ENCODE measurements at places on chromosomes 7 and 10.

GRCh38 chr10:114024876-114025610 is 18.6 kb upstream of the ADRB1 start:
- no peak for DNase-seq

GRCh38 chr7:73812996-73813395 is 17.8 kb upstream of the CLDN4 start:
- DNase-seq: no peak

DNA sequence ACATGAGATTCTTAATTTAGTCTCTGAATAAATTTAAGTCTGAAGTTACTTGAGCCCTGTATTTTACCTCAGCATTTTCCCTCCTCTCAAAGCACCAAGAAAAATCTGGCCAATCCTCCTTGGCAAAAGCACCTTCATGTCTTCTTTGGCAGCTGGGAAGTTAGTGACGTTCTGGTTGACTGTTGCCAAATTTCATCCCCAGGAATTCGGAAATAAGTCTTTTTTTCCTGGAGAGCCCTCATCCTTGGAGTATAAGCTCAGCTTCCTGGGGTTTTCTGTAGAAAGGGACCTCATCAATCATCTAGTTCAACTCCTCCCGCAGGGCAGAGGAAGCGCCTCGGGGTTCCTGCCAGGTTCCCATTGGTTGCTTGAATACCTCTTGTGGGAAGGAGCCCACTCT is 377.6 kb downstream of the PHTF2 start:
- DNase-seq: no peak

DNA sequence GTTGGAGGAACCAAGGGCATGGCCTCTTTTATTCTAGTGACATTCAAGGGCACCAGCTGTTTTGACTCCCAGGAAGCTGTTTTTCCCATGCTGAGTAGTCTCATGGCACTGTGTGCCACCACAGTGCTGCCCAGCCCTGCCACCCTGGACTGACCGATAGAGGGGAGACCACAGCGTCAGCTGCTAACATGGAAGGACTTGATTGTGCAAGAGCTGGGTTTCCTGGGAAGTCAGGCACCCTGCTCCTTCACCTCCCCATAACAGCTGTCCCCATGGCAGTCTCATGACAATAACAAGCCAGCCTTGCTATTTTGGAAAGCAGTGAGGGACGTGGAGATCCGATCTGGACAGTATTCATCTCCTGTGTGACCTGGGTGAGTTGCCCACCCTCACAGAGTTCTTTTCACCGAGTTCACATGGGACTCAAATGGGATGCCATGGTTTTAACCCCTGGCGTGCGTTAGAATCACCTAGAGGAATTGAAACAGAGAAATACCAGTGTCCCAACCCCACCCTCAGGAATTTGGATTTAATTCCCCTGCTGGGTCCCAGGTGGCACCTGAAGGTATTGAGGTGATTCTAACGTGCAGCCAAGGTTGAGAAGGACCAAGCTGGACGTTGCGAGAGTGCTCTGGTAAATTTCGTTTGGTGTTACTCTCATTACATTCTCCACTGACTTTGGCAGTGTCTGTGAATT is 174.8 kb downstream of the CELF2 start:
- no peak for DNase-seq

DNA sequence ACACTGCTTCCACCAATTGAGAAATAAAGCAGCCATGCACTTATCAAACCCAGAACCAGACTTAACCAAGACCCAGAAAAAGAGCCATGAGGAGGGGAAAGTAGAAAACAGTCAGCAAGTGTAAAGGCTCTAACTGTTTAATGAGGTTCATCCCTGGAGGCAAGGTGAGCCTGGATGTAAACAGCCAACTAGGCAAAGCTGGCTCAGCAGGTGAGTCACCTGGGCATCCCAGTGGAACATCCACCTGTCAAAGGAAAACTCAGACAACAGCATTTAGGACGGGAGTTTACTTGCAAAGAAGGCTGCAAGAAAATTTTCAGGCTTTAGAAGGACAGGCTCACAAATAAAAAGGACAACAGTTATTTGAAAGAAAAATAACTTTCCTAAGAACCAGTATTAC is 153.0 kb downstream of the SNX13 start:
- DNase-seq: no peak

- no peak for DNase-seq
Measured at GRCh38 chr10:20984662-20985061, 87.6 kb upstream of the NEBL start.

DNA sequence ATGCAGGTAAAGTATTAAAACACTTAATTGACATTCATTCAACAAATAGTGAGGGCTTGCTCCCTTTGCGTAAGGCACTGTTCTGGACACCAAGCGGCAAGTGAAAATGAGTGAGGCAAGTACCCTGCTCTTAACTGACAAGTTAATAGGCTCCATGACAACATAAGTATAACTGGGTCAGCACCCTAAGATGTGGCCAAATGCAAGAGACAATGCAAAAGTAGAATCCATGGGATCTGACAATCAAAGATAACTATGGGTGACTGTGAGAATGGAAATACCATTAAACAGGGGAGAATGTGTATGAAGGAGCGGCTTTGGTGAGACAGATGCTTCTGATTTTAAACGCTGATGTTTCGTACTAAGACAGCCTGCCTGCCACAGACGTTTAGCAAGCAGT is 160.5 kb downstream of the RAPGEF5 start:
- no peak for DNase-seq

GRCh38 chr10:78476156-78476555 is 442.5 kb downstream of the RPS24 start:
- no peak for DNase-seq

DNA sequence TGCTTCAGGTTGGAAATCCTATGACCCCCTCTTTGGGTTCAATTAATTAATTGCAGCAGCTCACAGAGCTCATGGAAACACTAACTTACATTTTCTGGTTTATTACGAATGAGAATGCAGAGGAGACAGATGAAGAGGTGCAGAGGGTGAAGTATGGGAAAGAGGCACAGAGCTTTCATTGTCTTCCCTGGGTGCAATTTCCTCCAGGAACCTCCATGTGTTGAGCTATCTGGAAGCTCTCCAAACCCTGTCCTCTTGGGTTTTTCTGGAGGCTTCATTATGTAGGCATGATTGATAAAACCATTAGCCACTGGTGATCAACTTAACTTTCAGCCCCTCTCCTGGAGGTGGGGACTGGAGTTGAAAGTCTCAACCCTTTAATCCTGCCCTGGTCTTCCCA is 133.0 kb upstream of the AUTS2 start:
- no peak for DNase-seq

GRCh38 chr10:133186416-133187090 is 26.5 kb downstream of the KNDC1 start:
- DNase-seq: peak; percentile 66

- no peak for DNase-seq
Measured at GRCh38 chr7:111041577-111041976, 49.4 kb upstream of the LRRN3 start.

GRCh38 chr10:34337917-34338316 is 477.2 kb downstream of the PARD3 start:
- DNase-seq: no peak

- peak; percentile 88 for DNase-seq
Measured at GRCh38 chr10:100346765-100347567, at the start of gene SCD. TSS of gene SCD (plus strand) at chr10:100347233. CDS start at chr10:100347505, 272 bp downstream.

DNA sequence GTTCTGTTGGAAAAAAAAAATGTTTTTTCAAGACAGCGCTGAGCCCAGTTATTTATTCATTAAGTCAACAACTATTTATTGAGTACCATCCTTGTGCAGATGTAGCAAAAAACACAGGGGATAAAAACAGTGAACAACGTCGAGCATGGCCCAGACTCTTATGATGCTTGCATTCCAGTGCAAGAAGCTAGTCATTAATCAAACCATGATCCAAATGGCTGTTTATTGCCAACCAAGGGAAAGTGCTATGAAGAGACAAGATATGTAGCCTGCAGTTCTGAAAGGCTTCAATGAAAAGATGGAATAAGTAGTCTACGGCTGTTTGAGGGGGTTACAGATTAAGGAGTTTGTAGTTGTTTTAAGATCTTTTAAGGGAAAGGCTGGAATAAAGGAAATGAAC is 262.3 kb downstream of the NEBL start:
- no peak for DNase-seq

GRCh38 chr10:21694631-21695030 is 160.6 kb downstream of the MLLT10 start:
- DNase-seq: no peak

GRCh38 chr10:66927971-66928770 is 2.3 kb downstream of the LRRTM3 start:
- peak; percentile 30 for DNase-seq

DNA sequence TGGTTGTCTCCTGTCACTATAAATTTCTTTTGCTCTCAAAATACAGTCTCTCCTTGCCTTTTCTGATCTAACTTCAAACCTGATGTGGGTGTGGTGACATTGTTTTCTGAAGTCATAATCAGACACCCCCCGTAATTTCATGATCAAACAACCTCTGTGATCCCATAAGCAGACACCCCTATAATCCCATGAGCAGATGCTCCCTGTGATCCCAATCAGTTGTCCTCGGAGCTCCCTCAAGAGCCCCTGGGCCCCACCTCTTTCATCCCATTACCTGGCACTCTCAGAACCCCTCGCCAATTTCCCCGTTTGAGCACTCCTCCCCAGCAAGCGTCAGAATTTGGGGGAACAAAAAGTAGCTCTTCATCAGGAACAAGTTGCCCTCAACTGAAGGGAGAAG is 246.3 kb upstream of the FZD8 start:
- no peak for DNase-seq

DNA sequence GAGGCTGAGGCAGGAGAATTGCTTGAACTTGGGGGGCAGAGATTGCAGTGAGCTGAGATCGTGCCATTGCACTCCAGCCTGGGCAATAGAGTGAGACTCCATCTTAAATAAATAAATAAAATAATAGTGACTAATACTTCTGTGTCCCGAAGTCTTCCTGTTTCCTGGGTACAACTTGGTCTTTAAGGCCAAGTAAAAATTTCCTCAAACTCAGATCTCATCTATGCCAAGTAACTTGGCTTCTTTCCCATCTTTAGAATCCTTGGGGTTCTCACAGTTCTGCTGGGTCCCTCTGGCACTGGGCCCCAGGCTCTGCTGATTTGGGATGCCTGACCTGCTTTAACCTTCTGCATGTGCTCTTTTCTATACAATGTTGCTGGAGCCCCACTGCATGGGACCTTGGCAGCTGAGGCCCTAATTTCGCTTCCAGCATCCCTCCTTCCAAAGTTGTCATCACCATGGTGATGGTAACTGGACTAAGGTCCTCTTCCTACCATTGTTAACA is 22.7 kb upstream of the AKR1B10 start:
- no peak for DNase-seq

- no peak for DNase-seq
Measured at GRCh38 chr10:33869028-33869427, 534.6 kb upstream of the NRP1 start.

GRCh38 chr10:8051109-8051821 is 3.2 kb upstream of the GATA3 start:
- peak; percentile 50 for DNase-seq

DNA sequence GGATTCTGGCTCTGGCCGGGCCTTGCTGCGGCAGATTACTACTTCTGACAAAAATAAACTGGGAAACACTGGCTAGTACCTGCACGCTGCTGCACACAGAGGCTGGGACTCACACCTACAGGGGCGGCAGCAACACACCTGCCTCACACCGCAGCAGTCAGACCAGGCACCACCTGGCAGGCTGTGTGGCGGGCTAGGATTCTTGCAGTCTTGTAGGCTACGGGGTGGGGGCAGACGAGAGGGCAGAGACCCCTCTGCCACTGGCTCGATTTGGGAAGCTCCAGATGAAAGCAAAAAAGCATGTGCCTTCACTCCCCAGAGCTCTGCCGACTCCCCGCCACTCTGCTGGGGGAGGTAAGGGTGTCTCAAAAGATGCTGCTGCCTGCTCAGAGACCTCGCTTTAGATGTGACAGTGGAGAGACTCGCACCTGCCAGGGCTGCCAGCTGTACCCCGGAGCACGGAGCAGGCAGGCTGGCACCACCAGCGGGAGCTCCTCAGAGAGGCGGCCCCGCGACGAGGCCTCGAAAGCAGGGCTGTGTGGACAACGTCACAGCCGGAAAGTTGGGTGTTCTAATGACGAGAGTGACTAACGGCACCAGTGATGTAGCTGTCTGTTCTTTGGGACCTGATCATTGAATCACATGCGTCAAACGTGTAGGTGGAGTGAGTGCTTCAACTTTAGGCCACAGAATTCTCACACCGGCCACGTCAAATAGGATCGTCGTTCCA is 250.5 kb downstream of the ZMYND11 start:
- DNase-seq: no peak

DNA sequence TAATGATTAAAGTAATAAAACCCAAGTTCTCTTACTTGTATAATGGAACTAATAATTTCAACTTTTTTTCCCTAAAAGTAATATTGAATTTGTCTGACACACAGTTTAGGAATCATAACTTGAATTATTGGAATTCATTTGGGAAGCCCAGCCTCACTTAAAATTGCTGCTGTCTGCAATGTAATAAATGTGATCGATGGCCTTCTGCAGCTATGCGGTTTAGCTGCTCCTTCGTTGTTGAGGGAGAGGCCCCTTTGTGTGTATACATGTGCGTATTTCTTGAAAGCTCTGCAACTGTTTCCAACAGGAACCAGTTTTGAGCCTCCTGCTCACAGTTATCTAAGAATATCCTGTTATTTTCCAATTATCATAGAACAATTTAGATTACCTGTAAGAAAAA is 152.5 kb downstream of the AKR1D1 start:
- DNase-seq: no peak

DNA sequence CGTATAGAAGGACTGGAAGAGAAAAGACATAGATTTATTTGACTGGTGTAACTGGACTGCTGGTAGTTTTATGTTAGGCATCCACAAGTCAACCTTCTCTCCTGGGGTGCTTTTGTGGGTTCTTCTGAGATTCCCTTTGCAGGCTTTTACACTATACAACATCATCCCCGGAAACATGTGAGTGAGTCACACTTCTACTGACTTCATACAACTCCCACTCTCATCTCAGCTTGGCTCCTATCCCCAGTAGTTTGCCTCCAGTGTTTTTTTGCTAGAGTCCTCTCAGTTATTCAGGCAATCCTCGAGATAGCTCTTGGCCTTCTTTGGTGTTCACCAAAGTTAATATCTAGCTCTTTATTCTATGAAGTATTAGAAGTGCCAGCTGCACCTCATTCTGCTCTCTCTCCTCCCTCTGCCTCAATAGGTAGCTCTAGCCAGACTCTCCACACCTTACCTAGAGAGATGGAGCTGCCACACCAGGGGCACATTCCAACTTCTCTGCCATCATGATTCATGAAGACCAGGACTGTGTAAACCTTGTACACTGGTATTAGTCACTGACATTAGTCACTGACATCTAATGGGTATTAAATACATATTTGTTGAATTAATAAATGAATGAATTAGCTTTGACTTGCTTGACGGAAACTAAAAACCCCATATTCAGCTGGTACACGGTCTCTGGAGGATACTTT is 281.9 kb downstream of the PPP1R3A start:
- DNase-seq: no peak

- no peak for DNase-seq
Measured at GRCh38 chr10:10892290-10892875, 125.3 kb upstream of the CELF2 start.

- DNase-seq: no peak
Measured at GRCh38 chr7:51138123-51139085, 178.2 kb downstream of the COBL start.
